Renal cortex interstitium (tissue), 15 donors: ENCODE measurements at places on chromosomes 4 and X. TPM values are rescaled to one million over a fixed set of nuclear protein-coding genes. Genes with fewer than 3 reads are reported as not detected.

DNA sequence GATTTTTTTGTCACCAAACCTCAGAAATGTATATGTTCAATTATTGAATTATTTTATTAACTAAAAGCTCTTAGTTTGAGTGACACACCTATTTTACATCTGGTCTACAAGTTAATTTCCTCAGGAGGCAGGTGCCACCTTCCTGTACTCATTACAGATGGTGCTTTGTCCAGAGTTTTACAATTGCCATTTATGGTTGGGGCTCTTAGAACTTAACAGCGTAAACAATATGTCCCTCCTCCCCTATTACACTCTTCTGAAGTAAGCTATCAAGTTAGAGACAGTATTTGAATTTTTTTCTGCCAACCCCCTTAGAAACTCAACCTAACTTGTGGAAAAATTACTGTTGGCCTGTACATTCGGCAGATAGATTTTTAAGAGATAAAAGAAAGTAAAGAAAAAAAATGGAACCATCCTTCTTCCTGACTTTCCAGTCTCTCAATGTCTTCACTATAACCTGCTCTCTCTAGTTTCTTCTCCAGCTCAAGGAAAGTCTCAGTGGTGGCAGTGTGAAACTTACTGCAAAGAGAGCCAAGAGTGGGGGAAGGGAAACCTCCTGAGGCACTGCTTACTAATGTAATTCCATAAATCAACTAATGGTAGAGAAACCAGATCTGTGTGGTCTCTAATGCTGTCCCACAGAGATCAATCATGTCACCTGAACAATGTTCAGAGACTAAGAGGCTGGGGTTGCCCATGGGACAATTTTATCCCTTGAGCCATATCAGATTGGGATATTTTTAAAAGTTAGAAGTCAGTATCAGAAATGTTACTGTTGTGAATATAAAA lies 7.8 kb downstream of the CXXC4 start:
- DNase-seq, result no peak

DNA sequence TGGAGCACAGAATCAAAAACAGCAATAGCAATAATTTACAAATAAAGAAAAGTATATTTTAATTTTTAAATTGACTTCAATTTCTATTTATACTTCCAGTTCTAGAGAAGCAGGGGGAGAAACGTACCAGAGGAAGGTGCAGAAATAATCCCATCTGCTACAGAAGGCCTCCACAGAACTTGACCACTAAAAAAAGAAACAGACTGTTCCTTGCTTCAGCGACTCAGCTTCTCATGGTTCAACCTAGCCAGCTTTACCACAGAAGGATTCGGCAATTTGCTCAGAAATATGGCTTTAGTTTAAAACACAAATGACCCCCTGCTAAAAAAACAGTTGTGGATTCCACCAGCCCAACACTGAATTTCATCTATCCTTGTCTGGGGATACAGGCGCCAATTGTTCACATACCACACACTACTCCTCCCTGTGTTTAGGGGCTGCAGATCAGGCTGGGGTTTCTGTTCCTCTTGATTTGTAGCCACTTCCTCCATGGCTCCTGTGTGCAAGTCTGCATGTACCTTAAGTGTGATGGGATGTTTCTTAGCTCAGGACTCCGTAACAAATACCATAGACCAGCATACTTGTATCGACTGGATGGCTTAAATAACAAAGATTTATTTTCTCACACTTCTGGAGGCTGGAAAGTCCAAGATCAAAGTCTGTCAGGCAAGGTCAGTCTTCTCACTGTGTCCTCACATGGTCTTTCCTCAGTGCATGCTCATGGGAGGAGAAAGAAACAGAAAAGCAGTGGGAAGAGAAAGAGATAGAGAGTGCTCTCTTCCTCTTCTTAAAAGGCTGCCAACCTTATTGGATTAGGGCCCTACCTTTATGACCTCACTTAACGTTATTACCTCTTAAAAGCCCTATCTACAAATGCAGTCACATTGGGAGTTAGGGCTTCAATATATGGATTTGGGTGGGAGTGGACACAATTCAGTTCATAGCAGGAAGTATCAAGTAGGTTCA lies 79.1 kb downstream of the AMOT start:
- DNase-seq, result no peak

GRCh38 chr4:182969651-182970279 lies 52.6 kb upstream of the DCTD start:
- no peak for DNase-seq

GRCh38 chr4:85452058-85452731 lies 22.8 kb upstream of the ARHGAP24 start:
- DNase-seq, result no peak

DNA sequence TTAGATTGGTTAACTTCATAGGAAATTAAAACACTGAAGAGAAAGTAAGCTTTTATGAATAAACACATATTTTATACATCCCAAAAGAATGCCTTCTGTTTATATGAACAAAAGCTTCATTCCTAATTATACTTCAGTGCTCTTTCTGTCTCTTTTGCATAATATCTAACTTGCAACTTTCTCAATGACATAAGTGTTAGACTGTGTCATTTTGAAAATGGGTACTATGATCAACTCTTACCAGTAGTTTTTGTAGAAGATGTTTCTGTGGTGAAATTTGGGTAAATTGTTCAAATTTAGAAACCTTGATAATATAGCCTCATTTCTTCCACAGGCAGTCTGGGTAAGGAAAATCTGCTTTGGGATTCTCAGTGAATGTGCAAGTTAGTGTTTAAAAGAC lies 991.4 kb downstream of the CCSER1 start:
- DNase-seq, result no peak

DNA sequence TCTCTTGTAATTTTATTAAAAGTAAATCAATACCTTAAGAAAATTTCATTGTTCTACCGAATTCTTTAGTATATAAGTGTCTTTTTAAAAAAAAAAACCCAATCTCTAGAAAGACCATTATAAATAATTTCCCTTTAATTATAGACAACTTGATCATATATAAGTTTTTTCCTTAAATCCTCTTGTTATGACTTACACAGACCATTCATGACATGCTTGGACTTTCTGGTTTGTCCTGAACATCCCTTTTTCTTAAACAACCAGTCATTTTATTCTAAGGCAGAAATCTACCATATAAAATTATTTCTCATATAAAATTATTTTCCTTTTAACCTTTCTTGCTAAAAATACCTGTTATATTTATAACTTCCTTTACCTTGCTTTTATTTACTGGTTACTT lies 15.4 kb upstream of the FHDC1 start:
- DNase-seq, result no peak

GRCh38 chrX:19625612-19626011 lies 110.3 kb upstream of the MAP3K15 start:
- no peak for DNase-seq

GRCh38 chr4:120617171-120617570 lies 305.4 kb downstream of the PRDM5 start:
- DNase-seq, result no peak

DNA sequence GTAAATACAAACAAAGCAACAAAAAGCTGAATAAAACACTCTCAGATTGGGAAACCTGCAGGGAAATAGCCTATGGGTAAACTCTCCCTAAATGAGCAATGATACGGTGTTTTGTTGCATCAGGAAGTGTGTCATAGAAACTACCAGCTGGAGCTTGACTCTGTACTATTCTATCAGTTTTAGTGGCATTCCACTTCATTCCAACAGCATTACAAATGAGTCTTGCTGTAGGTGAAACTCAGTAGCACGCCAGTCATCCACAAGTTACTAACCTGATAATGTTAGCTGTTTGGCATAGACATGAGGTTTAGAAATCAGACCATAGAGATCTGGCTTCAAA lies 24.9 kb downstream of the FGFBP1 start:
- no peak for DNase-seq

GRCh38 chr4:4854649-4855295 lies 4.7 kb upstream of the MSX1 start:
- DNase-seq, result no peak

- no peak for DNase-seq
Observed at GRCh38 chr4:122728856-122729255, 3.6 kb upstream of the BBS12 start.

GRCh38 chrX:96705905-96706304 lies 21.3 kb downstream of the DIAPH2 start:
- DNase-seq, result no peak

DNA sequence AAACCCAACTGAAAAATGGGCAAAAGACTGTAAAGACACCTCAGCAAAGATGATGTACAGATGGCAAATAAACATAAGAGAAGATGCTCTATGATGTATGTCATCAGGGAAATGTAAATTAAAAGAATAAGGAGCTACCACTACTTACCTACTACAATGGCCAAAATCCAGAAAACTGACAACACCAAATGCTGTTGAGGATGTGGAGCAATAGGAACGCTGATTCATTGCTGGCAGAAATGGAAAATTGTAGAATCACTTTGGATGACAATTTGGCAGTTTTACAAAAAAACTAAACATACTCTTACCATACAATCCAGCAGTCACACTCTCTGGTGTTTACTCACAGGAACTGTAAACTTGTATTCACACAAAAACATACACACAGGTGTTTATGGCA lies 222.3 kb upstream of the LDB2 start:
- DNase-seq, result no peak

DNA sequence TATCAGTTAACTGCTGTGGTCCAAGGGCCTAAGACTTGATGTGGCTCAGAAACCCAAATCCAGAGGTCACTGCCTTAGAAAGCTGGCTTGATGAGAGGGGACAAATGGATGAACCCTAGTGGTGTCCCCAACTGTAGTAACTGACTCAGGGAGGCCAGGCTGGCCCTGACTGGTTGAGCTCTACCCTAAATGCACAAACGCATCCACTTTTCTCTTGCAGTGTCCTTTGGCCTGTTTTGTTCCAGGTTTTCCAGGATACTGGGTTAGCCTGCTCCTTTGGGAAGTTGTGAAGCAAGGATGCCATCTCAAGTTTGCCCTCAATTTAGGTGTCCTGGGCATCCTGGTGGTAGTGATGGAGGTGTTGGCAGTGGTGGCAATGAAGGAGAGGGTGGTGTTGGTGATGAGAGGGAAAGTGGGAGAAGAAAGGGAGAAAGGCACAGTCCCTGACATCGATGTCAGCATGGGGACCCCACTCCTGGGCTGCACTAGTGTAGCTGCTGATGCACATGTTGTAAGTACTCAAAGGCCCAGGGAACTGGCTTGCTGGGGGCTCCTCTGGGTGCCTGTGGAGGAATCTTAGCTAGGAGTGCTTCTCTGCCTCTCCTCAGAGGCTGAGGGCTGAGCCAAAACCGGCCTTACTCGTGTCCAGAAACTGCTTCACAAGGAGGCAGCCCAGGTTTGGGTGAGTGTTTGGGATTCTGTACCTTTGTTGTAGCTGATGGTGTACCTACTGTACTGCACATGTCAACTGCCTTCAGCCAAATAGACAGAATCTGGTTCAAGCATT lies 2.9 kb upstream of the HAND2 start:
- no peak for DNase-seq

DNA sequence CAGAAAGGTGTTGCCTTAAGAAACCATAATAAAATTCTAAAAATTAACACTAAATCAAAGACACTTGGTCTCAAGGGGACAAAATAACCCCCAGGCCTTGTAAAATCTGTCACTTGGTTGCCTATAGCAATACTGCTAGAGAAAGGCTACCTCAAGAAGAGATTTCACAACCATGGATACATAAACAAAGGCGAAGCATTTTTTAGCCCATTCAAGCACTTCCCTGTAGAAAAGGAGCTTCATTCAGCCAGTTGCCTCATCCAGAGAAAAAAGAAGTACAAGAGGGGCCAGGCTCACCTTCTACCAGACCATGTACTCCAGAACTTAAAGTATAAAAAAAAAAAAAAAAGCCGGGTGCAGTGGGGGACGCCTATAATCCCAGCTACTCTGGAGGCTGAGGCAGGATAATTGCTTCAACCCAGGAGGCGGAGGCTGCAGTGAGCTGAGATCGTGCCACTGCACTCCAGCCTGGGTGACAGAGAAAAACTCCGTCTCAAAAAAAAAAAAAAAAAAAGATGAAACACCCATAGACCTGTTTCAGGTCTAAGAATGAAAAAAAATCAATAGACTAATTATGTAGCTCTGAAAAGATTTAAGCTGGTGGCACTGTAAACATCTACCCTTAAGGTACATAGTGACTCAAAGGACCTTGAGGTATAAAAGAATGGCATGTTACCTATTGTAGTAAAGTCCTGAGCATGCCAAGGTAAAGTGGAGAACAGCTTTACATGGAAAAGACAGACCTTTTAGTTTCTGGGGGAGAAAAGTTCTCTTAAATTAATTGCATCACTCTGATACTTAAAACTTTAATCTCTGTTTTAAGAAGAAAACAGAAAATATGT lies 18.0 kb downstream of the RUFY3 start:
- DNase-seq, result no peak

DNA sequence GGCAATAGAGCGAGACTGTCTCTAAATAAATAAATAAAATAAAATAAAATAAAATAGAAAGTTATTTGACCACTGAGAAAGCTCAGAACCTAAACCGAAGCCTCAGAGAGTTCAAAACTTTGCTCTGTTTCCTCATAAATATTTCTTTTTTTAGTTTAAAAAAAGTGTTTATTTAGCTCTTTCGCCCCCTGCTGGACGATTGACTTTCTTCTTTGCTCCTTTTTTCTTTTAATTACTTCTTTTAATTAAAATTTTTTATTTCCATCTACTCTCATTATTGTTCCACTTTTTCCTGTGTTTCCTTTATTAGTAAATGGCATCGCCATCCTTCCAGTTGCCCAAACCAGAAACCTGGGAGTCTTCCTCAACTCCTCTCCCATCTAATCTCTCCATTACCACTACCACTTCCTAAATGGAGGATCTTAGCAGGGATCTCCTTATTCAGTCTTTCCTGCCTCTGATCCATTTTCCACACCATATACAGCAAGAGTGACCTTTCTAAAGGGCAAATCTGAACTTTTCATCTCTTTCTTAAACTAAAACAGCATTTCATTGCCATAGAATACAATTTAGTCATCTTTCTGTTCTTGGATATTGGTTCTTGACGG lies 728 bp upstream of the IL13RA2 start:
- DNase-seq, result no peak

GRCh38 chr4:14177987-14178386 lies 550.5 kb upstream of the BOD1L1 start:
- DNase-seq, result no peak

DNA sequence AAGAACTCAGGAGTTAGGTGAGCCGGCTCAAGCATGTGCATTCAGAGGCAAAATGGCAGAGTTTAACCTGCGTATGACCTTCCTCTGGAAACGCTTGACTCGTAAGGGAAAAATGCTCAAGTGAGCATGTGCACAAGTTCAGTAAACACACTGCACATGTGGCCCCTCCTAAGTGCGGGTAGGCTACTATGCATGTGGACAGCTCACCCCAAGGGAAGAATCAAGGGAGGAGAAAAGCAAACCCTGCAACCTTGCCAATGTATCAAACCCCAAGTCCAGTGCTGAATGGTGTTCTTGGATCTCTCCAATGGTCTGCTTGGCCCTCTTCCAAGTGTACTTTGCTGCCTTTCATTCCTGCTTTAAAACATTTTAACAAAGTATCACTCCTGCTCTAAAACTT lies 407.1 kb downstream of the ADAM29 start:
- DNase-seq, result peak; percentile 23

GRCh38 chr4:174394915-174395314 lies 111.2 kb downstream of the CEP44 start:
- DNase-seq, result no peak

GRCh38 chr4:45102716-45103115 lies 376.4 kb upstream of the GNPDA2 start:
- DNase-seq, result no peak

GRCh38 chrX:20435913-20436312 lies 169.2 kb upstream of the RPS6KA3 start:
- no peak for DNase-seq

PPP1R2C gene
- not detected for polyA plus RNA-seq

VEGFC gene
- polyA plus RNA-seq, result 18.5 TPM

PNCK gene
- polyA plus RNA-seq, result 13.9 TPM

ZBTB33 gene
- 22.8 TPM for polyA plus RNA-seq

FGA gene
- polyA plus RNA-seq, result not detected

SYNPO2 gene
- polyA plus RNA-seq, result 13.2 TPM

PIR gene
- polyA plus RNA-seq, result 5.5 TPM

MAGEA11 gene
- polyA plus RNA-seq, result not detected

CT45A1 gene
- not detected for polyA plus RNA-seq
